ENCODE measurements at places on chromosomes 7 and 10.

DNA sequence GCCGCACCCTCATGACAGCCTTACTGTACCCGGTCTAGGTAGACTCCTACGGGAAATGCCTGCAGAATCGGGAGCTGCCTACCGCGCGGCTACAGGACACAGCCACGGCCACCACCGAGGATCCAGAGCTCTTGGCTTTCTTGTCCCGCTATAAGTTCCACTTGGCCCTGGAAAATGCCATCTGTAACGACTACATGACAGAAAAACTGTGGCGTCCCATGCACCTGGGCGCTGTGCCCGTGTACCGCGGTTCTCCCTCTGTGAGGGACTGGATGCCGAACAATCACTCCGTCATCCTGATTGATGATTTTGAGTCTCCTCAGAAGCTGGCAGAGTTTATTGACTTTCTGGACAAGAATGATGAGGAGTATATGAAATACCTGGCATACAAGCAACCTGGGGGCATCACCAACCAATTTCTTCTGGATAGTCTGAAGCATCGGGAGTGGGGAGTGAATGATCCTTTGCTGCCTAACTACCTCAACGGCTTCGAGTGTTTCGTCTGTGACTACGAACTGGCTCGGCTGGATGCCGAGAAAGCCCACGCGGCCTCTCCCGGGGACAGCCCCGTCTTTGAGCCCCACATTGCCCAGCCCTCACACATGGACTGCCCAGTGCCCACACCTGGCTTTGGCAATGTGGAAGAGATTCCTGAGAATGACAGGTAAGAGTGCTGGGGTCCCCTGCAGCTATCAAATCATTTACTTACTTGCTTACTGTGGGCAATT, 8.5 kb upstream of the CHCHD1 start:
- no peak for DNase-seq

DNA sequence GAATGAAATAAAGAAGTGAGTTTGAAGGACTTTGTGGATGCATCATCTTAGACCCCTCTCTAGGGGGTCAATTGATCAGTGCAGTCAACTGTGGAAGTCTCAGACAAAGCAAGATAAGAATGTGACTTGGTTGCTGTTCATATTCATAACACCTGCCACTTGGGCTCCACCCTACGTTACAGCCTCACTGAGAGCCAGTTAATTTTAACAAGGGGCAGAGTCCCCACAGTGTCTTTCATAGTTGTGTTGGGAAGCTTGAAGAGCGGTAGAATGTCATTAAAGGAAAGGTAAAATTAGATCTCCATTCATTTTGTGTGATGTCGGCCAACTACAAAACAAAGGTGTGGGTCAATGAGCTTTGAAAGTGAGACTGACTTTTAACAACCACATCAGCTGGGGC, 442.1 kb upstream of the C7orf33 start:
- no peak for DNase-seq

DNA sequence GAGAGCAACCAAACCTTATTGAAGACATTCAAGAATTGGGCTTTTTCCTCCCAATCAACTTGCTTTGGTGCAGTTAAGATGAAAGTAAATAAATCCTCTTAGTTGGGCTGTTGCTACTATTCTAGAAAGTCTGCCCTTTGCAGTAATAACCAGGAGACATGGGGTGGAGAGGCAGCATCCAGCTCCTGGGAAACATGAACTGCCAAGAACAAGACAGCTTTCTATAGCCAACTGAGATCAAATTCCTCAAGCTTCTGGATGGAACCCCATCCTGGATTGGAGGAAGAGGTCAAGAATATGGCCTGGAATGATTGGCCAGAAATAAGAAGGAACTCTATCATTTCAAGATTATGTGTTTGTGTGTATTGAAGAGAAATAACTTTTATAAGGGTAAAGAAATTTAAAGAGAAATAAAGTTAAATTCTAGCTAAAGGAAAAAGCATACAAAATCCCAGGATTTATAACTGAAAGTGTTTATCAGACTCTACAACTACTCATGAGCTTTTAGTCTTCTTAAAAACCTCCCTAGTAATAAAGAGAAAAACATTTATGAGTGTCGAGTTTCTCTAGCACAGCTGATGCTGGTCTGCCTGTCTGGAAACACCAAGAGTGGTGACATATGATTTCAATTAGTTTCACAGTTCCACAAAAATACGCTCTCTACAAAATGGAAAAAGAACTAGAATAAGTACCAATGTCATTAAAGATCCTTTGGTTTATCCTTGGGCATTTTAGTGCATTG, 70.1 kb upstream of the COL1A2 start:
- no peak for DNase-seq

GRCh38 chr10:107966826-107967225, 802.3 kb upstream of the SORCS1 start:
- DNase-seq: no peak

- DNase-seq: no peak
These were observed 11.9 kb upstream of the DMTF1 start for GRCh38 chr7:87140271-87140748.

- DNase-seq: no peak
These were observed 143.4 kb upstream of the TMEM168 start for GRCh38 chr7:112933598-112933997.

- no peak for DNase-seq
These were observed 1.1 kb upstream of the ZNF467 start for GRCh38 chr7:149774237-149775175.

GRCh38 chr7:159094023-159094740, 50.5 kb downstream of the VIPR2 start:
- DNase-seq: no peak

- DNase-seq: no peak
These were observed 92.3 kb downstream of the MAD1L1 start for GRCh38 chr7:2140216-2141020.

DNA sequence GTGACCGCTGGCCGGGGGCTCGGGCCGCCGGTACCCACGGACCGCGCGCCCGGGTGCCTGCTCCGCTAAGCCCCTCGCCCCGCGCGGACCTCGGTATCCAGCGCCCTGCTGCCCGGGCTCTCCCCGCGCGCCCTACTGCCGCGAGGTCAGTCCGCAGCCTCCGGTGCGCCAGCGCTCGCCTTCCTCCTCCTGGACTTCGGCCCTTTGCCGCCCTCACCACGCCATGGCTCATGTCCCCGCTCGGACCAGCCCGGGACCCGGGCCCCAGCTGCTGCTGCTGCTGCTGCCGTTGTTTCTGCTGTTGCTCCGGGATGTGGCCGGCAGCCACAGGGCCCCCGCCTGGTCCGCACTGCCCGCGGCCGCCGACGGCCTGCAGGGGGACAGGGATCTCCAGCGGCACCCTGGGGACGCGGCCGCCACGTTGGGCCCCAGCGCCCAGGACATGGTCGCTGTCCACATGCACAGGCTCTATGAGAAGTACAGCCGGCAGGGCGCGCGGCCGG, 483 bp downstream of the GDF10 start:
- no peak for DNase-seq

DNA sequence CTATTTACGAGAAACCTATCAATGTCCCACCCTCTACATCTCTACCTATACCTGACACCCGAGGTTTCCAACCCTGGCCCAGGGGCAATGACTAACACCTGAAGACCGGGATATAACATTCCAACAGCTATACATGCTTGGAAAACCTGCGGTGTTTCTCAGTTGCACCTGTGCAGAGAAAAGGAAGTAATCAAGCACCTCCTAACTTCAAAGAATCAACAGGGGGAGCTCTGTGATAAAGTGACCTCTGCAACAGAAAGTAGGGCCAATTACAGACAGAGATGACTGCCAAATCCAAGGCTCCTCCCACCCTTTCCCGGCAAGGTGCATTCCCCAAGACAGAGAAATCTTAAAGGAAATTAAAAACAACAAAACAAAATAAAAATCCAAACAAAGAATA, 41.3 kb downstream of the CCDC6 start:
- no peak for DNase-seq

- no peak for DNase-seq
These were observed 127.8 kb upstream of the ZNF746 start for GRCh38 chr7:149625340-149625946.

GRCh38 chr7:94655126-94655847, 646 bp downstream of the SGCE start:
- DNase-seq: no peak

DNA sequence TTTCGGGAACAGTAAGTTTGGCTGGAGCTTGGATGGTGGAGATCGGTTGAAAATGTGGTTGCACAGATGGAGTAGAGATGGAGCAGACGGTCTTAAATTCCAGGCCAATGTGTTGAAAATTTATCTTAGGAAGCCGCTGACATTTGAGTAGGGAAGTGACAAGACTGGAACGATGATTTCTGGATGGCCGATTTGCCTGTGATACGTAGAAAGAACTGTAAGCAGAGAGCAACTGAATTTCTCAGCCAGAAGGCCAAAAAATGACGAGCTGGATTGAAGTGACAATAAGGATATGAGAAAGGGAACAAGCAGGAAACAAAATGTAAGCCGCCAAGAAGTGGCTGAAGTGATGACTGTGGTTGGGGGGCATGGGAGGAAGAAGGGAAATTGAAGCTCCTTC, 687 bp upstream of the ARMC3 start:
- DNase-seq: no peak

DNA sequence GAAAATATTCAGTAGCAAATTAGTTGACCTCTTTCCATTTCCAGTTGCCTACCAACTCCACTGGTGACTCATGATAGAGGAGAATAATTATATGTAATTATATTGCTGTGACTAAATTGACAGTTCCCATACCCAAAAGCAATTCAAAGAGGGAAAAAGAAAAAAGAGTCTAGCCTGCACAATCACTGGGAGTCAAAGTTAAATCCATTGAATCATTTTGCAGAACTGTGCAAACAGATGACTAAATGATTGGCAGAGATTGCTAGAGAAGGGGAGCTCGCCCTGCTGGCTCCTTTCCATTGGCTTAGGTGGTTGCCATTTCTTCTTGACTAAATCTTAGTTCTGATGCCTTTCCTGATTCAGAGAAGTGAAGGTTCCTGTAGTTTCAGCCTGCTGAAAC, 1228.6 kb upstream of the SORCS1 start:
- DNase-seq: no peak

DNA sequence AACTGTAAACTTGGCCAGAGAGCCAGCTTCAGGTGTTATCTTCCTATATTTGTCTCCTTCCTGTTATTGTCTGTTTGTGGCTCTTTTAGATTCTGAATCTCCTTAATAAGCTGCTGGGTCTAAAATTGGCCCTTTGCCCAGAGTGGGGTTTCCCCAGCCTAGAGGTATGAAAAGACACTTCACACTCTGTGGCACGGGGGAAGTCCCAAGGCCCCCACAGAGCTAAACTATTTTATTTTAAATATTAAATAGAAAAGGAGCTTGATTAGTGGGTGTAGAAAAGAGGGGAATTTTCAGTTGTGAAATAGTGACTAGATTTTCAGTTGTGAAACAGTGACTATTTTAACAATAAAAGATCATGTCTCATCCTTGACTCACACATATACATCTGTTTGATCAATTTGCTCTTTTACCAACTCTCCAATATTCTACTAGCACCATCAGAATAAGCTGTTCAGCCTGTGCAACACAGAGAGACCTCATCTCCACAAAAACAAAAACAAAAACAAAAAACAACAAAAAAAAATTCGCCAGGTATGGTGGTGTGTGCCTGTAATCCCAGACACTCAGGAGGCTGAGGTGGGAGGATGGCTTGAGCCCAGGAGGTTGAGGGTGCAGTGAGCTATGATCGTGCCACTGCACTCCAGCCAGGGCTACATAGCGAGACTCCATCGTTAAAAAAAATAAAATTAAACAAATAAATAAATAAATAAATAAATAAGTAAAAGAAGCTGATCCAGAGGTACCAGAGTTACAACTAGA, 24.9 kb upstream of the ADO start:
- DNase-seq: no peak

DNA sequence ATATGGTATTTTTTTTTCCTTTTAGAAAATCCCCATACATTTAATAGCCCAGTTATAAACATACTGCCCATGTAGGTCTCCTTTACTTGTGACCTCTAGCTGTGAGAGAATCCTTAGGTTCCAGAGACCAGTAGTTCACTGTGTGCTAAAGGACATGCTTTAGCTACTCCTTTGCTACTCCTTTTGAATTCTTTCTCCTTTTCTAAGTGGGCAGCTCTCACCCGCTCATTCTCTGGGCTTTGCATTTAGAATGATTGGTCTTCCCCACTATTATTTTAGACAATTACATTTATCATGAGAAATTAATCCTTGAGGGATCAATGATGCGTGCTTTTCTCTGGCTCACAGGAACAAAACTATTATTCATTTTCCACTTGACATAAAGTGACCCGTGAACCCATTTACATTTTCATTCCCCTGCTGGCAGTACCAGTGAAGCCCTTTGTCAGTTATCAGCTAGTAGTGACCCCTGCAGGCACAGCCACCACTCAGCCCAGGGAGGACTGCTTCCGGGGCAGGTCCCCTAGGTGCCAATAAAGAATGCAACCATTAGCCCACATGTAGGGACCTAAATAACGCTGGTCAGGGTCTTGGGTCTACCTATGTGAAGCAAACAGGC, 844.3 kb downstream of the CNTNAP2 start:
- no peak for DNase-seq

DNA sequence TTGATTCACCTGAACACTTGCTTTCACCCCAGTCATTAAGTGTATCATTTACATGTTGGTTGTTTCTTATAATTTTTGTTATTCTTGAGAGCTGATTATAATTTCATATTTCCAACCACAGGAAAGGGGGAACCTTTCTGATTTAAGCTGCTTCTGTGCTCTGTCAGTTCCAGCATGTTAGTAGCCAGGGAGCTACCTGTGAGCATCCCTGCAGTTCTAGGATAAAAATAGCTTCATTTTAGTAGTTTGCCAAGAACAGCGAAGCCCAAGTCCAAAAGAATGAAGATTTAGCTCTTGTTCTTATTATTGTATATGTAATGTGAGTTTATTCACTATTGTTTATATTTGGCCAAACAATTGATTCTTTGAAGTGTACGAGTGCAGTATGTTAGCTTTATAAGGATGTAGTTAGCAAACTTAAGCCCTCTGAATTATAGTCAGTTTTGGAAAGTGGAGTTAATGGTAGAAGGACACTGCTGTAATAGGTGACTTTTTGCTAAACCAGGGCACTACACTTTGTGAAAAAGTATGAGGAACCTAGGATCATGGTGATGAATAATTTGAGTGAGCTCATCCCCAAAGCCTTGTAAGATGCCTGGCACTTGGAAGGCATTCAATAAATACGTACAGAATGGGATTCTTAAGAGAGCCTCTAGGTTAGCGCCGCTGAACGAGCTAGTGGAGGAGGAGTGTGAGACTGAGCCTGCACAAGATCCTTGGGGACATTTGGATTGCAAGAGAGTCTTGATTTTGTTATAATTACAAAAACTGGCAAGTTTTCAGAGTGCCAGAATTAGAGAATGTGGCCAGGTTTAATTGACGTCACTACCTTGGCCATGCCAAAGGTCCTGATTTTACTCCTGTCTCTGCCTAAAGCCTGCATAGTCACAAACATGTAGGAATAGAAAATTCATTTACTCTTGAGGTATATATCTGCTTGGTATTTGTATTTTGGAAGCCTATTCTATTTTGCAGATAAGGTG, 29.8 kb downstream of the DNAH11 start:
- no peak for DNase-seq

DNA sequence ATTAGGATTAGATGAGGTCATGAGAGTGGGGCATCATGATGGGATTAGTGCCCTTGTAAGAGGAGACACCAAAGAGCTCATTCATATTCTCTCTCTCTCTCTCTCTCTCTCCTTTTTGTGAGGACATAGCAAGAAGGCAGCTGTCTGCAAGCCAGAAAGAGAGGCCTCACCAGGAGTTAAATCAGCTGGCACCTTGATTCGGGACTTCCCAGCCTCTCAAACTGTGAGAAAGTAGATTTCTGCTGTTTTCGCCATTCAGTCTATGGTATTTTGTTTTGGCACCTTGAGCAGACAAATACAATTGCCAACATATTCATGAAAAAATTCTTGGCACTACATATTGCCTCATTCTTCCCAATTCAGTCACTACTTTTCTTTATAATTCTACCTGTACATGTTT, 20.6 kb upstream of the ATAD1 start:
- DNase-seq: no peak

GRCh38 chr7:47358944-47359588, 222.8 kb downstream of the TNS3 start:
- no peak for DNase-seq
